Cerebellar cortex (tissue), 1 donor: ENCODE measurements at places on chromosomes 11 and 22.
A peak's percentile ranks its signal among the peaks of the same experiment; 100 is the strongest.

DNA sequence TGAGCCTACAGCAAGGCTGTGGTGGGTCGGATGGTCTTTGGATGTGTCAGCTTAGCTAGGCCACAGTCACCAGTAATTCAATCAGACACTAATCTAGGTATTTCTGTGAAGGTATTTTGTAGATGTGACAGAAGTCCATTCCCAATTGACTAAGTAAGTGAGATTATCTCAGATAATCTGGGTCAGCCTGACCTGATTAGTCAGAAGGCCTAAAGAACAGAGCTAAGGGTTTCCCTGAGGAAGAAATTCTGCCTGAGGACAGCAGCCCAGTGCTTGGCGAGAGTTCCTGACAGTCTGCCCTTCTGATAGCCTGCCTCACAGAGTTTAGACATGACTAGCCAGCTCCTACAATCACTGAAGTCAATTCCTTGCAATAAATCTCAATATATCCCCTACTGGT, 28.7 kb downstream of the GUCD1 start:
- DNase-seq, result no peak

DNA sequence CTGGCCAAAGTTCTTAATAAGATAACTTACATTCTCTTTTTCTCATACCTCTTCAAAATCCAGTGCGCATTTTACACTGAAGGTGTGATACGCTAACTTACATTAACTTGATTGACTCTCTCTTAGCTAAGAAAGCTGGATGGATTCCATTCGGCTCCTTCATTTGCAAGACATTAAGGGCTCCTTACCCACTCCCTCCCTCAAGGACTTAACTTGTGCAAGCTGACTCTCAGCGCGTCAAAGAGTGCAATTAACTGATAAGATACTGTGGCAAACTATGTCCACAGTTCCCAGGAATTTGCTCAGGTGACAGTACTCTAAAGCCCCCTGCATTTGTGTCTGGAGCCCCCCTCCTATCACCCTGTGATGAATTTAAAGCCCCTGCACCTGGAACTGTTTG, 6.4 kb upstream of the RFPL1 start:
- DNase-seq, result no peak

DNA sequence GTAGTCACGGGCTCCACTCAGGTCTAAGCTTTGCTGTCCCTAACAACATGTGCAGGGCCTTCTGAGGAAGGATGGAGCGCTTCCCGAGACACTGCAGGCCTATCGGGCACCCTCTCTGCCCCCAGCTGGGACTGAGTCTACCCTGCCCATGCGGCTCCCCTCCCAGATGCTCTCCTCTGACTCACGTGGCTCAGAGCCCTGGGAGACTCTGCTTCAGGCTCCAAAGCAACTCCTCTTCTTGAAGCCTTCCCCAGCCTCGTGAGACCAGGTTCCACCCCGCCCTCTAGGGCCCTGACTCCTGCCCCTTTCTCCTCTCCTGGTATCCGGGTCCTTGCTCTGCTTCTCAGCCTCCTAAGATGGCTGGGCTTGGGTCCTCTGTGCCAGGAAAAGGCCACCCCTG, 28.4 kb upstream of the ARFGAP3 start:
- no peak for DNase-seq

DNA sequence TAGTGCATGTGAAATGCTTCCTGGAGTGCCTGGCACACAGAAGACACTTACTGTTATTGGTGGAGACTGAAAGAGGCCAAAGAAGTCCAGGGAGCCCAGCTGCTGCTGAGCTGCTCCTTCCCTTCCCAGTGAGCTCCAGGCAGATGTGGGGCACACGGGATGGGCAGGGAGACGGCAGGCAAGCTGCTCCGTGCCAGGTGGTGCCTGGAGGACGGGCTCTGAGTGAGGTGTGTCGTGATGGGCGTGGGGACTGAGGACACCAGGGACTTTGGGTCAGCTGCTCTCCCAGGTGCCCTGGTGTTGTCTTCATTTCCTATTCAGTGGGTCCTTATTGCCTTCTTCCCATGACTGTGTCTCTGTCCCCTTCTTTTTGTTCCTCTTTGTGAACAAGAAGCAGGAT, 19.5 kb downstream of the TAB1 start:
- no peak for DNase-seq

DNA sequence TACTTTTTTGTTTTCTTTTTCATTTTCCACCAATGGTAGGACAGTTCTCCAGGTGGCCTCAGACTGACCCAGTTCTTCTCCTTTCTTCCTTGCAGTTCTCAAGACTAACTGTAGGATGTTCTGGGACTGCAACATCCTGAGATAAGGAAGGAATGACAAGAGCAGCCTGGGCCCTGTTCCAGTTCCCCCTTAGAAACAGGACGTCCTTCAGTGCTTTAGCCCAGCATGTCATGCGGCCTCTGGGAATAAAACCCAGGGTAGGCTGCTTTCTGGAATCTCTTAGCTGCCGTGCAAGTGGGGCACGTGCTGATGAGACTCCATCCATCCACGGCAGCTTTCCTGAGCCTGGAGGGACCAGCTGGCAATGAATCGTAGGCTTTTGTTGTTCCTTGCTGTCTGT, 24.0 kb upstream of the CADM1 start:
- no peak for DNase-seq

DNA sequence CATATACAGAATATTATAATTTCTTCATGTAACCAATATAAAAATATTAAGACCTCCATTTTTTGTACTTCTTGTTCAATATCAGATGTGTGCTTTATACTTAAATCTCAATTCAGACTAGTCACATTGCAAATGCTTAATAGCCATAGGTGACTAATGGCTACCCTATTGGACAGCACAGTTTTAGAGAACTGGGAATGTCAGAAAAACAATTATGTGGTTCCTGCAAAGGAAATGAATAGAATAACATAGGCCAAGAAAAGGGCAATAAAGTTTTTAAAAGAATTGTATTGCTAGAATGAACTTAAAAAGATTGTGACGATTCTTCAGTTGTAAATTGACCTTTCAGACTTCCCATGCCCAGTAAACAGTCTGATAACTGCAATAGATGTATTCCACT, 843.0 kb downstream of the METTL15 start:
- DNase-seq, result no peak

DNA sequence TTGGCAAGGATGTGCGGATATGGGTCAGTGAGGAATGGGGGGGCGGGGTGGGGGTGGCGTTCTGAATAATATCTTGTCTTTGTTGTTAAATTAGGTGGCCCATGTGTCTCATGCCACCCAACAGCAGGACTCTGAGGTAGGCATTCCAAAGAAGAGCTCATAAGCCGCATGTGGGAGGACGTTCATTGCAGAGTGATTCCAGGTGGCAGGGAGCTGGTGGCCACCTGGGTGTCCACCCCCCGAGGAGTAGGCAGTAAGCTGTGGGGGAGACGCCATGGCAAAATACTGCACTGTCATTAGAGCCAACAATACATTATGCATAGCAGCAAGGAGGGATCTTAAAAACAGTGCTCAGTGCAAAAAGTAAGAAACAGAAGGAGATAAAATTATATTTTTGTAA, 14.3 kb upstream of the CAPN5 start:
- DNase-seq, result no peak

GRCh38 chr11:1516273-1517067, 29.9 kb upstream of the MOB2 start:
- DNase-seq, result peak; percentile 16

GRCh38 chr22:42707496-42707895, 13.2 kb downstream of the A4GALT start:
- DNase-seq, result no peak

GRCh38 chr11:134759855-134760254, 347.8 kb upstream of the B3GAT1 start:
- peak; percentile 18 for DNase-seq

DNA sequence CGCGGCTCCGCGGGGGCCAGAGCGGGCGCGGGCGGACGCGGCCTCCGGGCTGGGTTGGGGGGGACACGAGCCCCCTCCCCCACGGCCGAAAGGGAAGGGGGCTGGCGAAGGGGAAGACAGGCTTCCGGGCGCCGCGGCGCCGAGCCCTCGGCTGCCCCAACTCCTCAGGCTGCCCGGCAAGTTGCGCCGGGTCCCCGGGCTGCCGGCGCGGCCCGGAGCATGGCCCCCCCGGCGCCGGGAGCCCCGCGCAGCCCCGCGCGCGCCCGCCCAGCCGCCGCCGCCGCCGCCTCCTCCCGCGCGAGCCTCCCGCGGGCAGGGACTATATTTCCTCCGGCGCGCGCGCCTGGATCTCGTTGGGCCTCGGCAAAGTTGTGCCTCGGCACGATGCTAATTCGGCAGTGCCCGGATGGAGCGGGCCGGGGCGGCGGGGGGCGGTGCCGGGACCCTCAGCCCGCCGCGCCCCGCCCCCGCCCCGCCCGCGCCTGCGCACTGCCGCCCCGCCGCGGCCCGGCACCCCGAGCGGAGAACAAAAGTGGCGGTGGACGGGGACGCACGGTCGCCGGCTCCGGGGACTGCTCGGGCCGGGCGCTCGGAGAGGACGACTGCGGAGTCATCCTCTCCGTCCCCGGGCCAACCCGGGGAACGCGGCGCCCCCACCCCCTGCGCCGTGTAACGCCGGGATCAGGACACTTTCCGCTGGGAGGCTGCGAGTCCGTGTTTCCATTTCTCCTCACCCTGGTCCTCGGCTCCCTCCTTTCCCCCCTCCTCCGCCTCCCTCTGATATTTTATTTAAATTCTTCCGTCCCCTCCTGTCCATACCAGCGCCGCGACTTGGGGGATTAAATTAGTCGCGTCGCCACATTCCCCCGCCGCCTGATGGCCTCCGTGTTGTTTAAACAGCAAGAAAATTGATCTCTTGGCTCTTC, at the start of gene PHF21B:
TSS of gene PHF21B (minus strand) at position 400 of the 926 bp plus-strand sequence. CDS start 456 bp downstream, outside the sequence.
- peak; percentile 46 for DNase-seq

- DNase-seq, result no peak
Measured at GRCh38 chr11:72155751-72156150, 20.2 kb downstream of the FOLR3 start.

- peak; percentile 10 for DNase-seq
Measured at GRCh38 chr11:11117730-11118129, 235.3 kb downstream of the CSNK2A3 start.

DNA sequence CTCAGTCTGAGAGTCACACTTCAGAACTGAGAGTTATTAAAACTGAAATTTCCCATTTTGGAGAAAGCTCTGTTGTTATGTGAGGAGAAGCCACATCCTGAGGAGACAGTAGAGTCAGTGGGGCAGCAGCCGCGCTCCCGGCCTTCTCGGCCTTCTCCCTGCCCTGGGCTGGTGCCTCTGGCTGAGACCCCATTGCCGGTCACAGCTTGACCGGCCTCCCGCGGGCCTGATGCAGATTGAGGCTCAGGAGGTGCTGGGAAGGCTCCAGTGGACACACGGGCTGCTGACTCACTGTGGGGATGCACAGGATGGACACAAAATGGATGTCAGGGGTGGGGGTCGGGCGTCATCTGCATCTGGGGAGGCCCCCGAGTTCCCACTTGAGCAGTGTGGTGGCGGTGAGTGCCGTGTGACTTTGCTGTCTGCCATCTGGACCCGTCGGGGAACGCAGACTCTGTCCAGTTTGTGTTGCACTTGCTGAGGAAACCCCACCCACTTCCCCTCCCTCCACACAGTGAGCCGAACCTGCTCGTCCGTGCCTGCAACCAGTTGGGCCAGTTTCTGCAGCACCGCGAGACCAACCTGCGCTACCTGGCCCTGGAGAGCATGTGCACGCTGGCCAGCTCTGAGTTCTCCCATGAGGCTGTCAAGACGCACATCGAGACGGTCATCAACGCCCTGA, 50.1 kb downstream of the MUC6 start:
- peak; percentile 77 for DNase-seq

- DNase-seq, result no peak
Measured at GRCh38 chr11:109088086-109088485, 333.9 kb upstream of the C11orf87 start.

GRCh38 chr11:134527382-134528243, 115.6 kb upstream of the B3GAT1 start:
- no peak for DNase-seq

DNA sequence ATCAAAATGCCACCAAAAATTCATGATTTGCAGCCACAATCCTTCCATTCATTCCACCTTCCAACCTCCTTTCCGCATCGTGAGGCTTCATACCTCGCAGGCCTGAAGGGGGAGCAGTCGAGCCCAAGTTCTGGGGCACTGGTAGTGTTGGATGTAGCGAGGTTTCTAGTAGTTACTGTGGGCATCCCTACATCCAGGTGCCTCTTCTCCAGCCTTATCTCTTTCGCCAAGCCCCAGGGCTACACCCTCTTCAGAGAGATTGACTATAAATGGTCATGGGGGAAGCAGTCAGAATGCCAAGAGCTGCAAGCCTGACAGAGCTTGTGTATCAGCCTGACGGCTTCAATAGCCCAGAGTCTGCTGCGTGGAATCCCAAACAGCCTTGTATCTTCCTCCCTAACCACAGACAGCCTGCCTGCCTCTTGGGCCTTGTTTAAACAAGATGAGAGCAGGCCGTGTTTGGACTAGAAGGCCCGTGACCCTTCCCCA, 28.9 kb downstream of the CLMP start:
- DNase-seq, result peak; percentile 32

- DNase-seq, result no peak
Measured at GRCh38 chr22:27274770-27275449, 526.6 kb downstream of the MN1 start.

DNA sequence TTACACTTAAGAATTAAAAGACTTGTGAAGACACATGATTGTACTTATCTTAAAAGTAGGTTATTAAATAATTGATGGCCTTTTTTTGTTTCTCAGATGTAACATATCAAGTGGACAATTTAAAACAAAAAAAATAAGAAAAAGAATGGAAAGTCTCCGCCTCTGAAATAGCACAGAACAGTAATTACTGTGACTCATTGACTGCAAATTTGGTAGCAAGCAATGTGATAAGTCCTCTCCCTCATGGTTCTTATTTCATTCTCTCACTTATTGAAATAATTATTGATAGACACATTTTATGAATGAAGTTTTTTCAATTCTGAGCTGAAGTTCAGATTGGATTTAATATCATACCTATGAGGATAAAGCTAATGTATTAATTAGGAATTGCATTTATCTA, 717.9 kb upstream of the LUZP2 start:
- DNase-seq, result no peak

DNA sequence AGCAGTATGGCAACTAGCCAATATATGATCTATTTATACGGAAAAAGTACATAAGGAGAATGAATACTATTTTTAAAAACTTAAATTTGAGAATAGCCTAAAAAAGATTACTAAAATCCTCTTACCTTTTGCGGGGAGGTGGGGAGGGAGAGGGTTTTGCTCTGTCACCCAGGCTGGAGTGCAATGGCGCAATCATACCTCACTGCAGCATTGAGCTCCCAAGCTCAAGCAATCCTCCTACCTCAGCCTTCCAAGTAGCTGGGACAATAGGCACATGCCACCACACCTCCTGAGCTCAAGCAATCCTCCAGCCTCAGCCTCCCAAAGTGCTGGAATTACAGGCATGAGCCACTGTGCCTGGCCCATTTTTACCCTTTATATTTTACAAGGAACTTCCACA, 82.0 kb downstream of the TTC28 start:
- DNase-seq, result no peak

GRCh38 chr11:61532134-61533038, 23.8 kb downstream of the LRRC10B start:
- DNase-seq, result peak; percentile 44
